ENCODE measurements at places on chromosomes 5 and 9.

DNA sequence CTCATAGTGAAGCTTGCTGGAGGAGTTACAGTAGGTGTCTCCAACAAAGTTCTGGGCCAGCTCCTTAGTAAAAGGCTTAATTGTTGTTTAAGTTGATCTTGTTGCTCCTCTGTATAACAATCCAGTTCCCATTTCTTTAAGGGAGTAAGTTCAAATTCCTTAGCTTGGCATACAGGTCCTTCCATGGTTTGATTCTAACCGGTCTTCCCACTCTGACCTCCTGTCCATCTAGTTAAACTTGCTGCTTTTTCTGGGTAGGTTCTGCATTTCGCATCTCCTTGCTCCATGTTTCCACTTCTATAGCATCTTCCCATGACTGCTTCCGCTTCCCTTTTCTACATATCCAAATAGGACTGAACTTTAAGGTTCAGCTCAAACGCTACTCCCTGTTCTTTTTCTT lies 95.5 kb downstream of the ARHGAP26 start:
- DNase-seq = no peak

GRCh38 chr9:22068369-22068768 lies 59.3 kb upstream of the CDKN2B start:
- no peak for DNase-seq

DNA sequence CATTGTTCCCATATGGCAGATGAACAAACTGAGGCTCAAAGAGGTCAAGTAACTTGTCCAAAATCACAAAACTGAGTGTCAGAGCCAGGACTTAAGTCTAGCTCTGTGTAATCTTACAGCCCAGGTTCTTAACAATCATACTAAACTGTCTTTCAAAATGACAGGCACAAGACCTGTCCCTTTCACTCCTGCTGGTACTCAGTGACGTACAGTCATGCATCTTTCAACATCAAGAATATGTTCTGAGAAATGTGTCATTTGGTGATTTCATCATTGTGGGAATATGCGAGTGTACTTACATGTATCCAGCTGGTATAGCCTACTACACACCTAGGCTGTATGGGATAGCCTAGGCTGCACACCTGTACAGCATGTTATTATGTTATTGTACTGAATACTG lies 646.8 kb upstream of the WWC1 start:
- no peak for DNase-seq

GRCh38 chr5:77294185-77294584 lies 83.7 kb downstream of the PDE8B start:
- no peak for DNase-seq

DNA sequence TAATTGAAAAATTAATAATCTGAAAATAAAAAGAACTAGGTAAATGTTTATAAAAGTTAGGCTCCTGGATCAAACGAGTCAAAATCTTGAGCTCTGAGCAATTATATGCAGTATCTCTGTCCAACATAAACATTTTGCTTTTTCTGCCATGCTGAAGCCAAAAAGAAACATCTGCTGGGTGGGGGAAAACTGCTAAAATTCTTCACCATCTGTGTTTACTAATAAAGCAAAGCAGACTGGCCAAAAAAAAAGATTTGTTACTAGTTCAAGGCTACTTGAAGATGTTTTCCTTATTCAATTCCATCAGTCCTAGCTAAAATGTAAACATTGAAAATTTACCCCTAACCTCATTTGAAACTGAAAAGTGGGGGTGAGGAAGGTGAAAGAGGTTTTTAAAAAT lies 29.7 kb downstream of the GTF3C4 start:
- no peak for DNase-seq

- no peak for DNase-seq
Measured at GRCh38 chr5:146365618-146366017, 27.0 kb downstream of the POU4F3 start.
